ENCODE measurements at places on chromosomes 6 and 20.

DNA sequence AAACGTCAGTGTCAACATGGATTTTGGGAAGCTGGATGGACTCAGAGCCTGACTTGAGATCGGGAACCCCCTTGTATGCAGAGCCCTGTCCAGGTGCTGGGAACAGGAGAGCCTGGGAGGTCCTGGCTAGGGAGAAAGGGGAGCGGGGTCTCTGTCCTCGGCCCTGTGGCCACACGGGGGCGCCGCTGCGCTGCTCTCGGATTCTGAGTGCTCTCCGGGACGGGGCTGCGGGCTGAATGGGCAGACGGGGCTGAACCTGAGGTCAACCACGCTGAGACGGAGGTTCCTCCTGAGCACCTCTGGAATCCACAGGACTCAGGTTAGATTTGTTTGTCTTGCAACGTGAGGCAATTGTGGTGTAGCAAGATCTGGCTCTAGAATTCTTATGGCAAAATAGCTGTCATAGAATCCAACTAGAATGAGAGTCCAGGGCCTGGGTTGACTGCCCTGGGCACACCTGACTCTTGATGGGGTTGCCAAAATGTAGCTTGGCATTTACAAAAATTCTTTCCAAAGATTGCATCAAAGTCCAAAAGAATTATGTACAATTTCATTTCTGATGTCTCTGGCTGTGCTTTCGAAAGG lies 20.6 kb upstream of the HLA-F start:
- peak; percentile 40 for DNase-seq

GRCh38 chr6:77466055-77466450 lies 2.8 kb upstream of the HTR1B start:
- peak; percentile 45 for DNase-seq

GRCh38 chr20:36895036-36895435 lies 19.1 kb downstream of the TLDC2 start:
- no peak for DNase-seq

DNA sequence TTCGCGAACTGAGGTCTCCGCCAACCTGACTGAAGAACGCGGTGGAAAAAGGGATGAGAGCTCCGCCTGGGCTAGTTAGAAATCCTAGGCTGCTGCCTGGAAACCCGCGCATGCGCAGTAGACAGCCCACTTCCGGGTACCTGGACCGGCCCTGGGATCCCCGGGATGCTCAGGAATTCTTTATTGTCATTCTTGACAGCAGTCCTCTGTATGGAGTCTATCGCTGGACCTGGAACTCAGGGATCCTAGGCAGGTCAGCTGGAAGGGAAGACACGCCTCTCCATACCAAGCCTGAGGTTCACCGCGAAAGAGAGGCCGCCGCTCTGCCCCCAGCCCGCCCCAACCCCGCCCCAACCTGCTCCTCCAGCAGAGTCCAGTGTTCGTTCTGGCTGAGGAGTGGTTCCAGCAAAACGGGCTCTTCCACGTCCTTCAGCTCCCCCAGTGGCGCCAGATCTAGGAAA lies 1379.2 kb upstream of the DEFB115 start:
- DNase-seq, result no peak

GRCh38 chr6:97218912-97219311 lies 64.1 kb downstream of the MMS22L start:
- DNase-seq, result no peak

DNA sequence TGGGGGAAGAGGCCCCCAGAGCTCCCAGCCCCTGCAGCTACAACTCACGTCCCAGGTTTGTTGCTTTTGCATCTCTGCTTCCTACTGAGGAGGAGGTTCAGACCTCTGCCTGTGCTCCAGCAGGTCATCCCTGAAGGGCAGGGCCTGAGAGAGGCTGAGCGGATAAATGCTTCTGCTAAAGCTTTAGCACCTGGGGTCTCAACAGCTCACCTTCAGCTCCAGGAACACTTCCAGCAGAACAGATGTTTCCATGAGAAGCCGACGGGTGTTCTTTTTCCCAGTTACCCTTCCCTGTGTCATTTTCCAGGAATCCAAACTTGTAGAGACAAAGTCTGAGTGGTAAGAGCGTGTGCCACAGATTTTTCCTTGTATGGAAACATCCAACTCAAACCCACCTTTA lies 208.8 kb downstream of the TBC1D7 start:
- DNase-seq, result no peak

GRCh38 chr6:119201480-119201879 lies 123.0 kb upstream of the FAM184A start:
- no peak for DNase-seq

DNA sequence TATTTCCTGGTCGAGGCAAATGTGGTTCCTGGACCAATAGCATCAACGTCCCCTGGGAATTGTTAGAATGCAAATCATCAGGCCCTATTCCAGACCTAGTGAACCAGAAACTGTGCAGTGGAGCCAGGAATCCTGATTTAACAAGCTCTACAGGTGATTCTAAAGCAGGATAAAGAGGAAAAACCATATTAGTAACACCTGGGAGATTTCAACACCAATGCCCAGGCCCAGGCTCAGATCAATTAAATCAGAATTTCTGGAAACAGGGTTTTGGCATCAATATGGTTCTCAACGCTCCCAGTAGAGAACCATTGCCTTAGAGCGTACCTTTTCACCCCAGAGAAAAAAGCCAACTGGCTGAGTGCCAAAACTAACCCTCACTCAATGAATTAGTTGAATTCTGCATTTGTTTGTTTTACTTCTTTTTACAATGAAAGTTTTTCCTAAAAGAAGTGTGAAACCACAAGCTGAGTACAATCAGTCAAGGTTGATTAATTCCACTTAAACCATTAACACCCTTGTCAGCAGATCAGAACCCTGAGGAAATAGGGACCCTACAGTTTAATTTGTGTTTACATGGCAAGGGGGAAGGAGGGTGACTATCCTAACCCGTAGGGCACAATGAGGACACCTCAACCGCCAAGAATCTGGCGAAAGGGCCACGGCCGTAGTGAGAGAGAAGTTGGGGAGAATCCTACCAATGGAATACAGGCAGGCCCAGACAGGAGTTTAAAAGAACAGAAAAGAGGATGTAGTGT lies 34.9 kb upstream of the LOC128125822 start:
- peak; percentile 1 for DNase-seq

- peak; percentile 64 for DNase-seq
Observed at GRCh38 chr20:2872459-2873009, 747 bp upstream of the PTPRA start.

DNA sequence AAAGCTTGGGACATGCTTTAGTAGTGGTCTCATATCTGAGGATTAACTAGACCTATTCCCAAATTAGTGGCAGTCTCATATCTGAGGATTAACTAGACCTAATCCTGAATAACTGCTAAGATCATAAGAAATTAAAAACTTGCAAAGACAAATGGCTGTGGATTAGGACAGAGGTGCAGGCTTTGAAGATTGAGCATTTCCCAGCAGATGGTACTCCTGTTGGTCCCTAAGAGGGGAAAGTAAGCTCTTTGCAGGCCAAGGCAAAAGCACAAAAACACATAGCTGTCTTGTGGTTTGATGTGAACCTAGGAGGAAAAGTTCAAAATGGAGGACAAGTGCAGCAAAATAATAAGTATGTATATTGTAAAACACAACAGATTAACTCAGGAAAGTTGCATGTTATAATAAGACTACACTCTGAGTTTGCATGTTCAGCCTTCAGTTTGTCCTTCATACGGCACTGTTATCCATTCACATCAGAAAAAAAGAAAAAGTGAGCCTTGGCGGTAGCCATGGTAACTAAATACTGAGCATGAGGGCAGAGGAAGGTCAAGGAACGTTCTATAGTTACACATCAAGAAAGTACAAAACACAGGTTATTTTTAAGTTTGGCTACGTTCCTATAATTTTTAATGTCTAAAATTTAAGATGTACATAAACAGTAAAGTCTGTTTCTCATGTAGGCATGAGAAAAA lies 62.8 kb downstream of the FILIP1 start:
- DNase-seq, result peak; percentile 87

- DNase-seq, result peak; percentile 45
Observed at GRCh38 chr6:3905945-3906845, 57.0 kb downstream of the FAM50B start.

DNA sequence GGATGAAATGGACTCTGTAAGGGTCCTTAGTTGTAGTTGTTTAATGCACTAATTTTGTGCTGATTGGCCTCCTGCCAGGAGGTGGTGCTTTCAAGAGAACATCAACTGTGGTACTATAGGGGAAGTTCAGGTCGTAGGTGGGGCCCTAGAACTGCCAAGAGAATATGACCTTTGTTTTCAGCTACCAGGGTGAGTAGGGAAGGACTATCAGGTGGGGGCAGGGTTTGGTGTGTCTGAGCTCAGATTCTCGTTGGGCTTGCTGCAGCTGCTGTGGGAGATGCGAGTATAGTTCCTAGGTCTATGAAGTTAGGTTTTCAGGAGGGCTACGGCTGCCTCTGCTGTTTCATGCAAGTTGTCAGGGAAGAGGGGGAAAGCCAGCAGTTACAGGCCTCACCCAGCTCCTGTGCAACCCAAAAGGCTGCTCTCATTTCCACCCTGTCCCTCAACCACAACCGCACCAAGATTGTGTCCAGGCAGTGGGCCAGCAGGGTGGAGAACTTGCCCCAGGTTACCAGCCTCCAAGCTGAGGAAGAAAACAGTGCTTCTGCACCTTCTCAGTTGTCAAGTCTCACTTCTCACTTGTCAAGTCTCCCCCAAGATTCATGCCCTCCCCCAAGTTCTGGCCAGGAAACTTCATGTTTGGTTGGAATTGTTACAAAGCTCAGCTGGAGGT lies 626.5 kb upstream of the MAP3K7 start:
- no peak for DNase-seq

GRCh38 chr20:63322146-63322932 lies 29.4 kb downstream of the COL20A1 start:
- DNase-seq, result no peak

DNA sequence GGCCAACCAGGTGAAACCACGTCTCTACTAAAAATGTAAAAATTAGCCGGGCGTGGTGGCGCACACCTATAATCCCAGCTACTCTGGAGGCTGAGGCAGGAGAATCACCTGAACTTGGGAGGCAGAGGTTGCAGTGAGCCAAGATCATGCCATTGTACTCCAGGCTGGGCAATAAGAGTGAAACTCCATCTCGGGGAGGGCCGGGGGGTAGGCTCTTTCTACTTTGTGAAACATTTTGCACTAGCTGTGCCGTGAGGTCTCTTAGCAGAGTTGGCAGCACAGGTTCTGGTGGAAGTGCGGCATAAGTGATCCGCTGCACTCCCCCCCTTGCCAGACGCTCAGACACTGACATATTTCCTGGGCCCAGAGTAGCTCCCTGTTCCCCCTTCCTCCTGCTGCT lies 24.5 kb downstream of the PSMG4 start:
- DNase-seq, result no peak

DNA sequence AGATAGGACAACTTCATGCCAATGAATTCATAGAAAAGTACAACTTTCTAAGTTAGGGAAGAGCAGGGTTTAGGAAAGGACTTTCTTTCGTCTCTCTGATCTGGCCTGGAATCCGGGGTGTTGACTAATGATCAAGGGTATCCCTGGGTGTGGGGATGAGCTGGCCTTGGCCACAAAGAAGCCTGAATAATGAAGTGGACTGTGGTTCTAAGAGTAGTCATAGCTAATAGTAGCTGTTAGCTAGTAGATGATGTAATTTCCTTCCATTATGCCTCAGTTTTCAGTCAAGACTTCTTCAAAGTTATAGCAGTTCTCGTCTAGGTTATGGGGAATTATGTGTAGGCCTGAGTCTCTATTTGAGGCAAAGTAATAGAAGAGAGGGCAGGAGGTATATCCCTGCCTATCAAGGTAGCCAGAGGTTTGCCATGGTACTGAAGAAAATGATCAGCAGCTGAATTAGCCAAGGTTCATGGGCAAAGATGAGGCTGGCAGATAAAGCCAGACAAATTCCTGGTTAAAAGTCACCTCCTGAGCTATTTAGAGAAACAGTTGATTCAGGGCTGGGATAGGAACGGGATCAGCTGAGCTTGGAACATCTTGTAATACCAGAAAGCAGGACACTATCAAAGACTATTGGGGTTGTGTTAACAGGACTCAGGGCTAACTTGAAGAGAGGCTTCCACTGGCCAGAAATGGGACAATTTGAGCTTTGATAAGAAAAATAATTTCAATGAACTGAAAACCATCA lies 18.7 kb upstream of the TRPC4AP start:
- no peak for DNase-seq

GRCh38 chr20:46222521-46223007 lies 85.7 kb downstream of the CDH22 start:
- DNase-seq, result peak; percentile 47

- DNase-seq, result peak; percentile 48
Observed at GRCh38 chr20:25470045-25470444, 62.6 kb downstream of the GINS1 start.

GRCh38 chr6:108576709-108577108 lies 16.0 kb downstream of the FOXO3 start:
- no peak for DNase-seq

GRCh38 chr6:31053873-31054272 lies 43.6 kb downstream of the MUC22 start:
- DNase-seq, result peak; percentile 22

- DNase-seq, result no peak
Observed at GRCh38 chr6:109768485-109768884, 77.4 kb downstream of the FIG4 start.

- no peak for DNase-seq
Observed at GRCh38 chr6:21143645-21144044, 449.9 kb upstream of the SOX4 start.

DNA sequence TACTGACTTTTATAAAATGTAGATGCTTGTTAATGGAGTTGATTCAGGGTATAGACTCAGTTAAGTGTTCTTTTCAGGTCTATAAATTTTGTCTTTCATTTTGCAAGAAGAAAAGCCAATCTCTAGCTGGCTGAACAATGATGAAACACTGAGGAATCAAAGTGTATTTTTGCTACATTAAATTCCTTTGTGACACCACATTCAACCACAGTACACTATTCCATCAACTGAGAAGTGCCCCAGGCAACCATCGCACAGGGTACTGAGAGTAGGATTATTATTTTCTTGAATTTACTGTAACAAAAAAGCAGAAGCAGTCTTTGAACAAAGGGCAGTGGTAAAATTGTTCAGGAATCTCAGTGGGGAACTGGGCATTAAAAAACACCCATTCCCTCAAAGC lies 83.6 kb downstream of the PREP start:
- DNase-seq, result no peak

GRCh38 chr6:140178935-140179334 lies 804.5 kb upstream of the CITED2 start:
- peak; percentile 21 for DNase-seq
